Karpas-422 (cell line): ENCODE measurements at places on chromosomes 4 and X.

DNA sequence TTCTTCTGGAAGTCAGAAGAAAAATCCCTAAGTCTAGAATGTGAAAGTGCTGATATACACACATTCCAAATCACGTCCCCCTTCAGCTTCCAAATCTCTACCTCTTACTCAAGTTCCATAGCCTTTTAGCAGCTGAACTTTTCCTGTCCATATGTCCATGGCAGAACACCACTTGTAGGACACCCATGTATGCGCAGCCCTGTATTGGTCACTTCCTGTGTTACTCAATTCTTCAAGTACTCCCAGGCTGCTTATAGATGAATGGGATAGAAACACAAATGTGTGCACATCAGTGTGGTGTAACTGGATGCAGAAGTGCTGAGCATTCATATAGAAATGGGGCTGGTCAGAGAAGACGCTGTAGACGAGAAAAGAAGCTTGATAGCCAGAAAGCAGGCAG is 18.8 kb downstream of the SRPX2 start:
- H3K36me3 ChIP-seq, result no peaks in the 10 kb centered on the region
- H3K4me3 ChIP-seq, result no peak overlapping the region
- H3K27ac ChIP-seq, result no peak overlapping the region
- no peaks in the 10 kb centered on the region; the same call in 1 of the 2 replicates for H3K4me1 ChIP-seq

- no peaks in the 10 kb centered on the region for H3K27me3 ChIP-seq
- H3K27ac ChIP-seq, result no peak overlapping the region
- no peaks in the 10 kb centered on the region for H3K36me3 ChIP-seq
These were observed 4.6 kb upstream of the CLDN24 start for GRCh38 chr4:183326853-183327252.

- no peaks in the 10 kb centered on the region for H3K4me1 ChIP-seq
- H3K36me3 ChIP-seq, result no peaks in the 10 kb centered on the region
- no peaks in the 10 kb centered on the region for H3K27me3 ChIP-seq
- no peak overlapping the region for H3K27ac ChIP-seq
- peak; percentile 14 for DNase-seq
These were observed 186.8 kb downstream of the NWD2 start for GRCh38 chr4:37431417-37431743.

DNA sequence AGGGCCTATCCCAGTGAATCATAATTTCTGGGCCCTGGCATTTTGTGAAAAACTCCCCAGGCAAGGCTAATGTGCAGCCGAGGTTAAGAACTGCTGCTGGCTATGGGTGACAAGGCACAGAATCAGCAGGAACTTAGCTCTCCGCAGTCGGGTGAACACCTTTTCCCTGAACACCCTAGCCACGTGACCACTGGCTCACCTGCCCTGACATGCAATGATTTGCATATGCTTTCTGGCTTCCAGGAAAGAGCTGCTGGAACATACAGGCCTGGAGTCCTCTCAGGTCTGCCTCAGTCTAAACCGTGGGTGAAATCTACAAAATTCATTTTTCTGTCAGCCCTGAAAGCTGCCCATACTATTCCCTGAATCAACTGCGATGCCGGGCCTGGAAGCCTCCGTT is 56.6 kb downstream of the ZNF827 start:
- DNase-seq, result peak; percentile 58
- peak overlapping the region; percentile 59 for H3K27ac ChIP-seq
- H3K27me3 ChIP-seq, result no peaks in the 10 kb centered on the region
- H3K4me1 ChIP-seq, result peaks cover 57% of the 10 kb centered on the region
- H3K36me3 ChIP-seq, result peaks cover 49% of the 10 kb centered on the region
- H3K4me3 ChIP-seq, result peak overlapping the region; percentile 15; the same call in 1 of the 2 replicates

GRCh38 chr4:47391256-47391655 is 72.2 kb downstream of the COMMD8 start:
- no peaks in the 10 kb centered on the region for H3K4me1 ChIP-seq
- H3K27me3 ChIP-seq, result no peaks in the 10 kb centered on the region
- no peak for DNase-seq
- H3K4me3 ChIP-seq, result no peak overlapping the region

- H3K4me3 ChIP-seq, result no peak overlapping the region
- no peaks in the 10 kb centered on the region for H3K36me3 ChIP-seq
- H3K4me1 ChIP-seq, result no peaks in the 10 kb centered on the region
- no peak for DNase-seq
- no peak overlapping the region for H3K27ac ChIP-seq
These were observed 323.2 kb upstream of the PCDH7 start for GRCh38 chr4:30396772-30397475.

- H3K4me1 ChIP-seq, result no peaks in the 10 kb centered on the region
- no peaks in the 10 kb centered on the region for H3K36me3 ChIP-seq
- no peak overlapping the region for H3K27ac ChIP-seq
- no peak for DNase-seq
These were observed 45.3 kb downstream of the SHISA3 start for GRCh38 chr4:42442601-42443000.

GRCh38 chr4:40446839-40447238 is 111.7 kb downstream of the CHRNA9 start:
- no peak for DNase-seq
- no peak overlapping the region for H3K4me3 ChIP-seq
- no peaks in the 10 kb centered on the region for H3K27me3 ChIP-seq
- H3K4me1 ChIP-seq, result no peaks in the 10 kb centered on the region

GRCh38 chr4:120709991-120710390 is 212.5 kb downstream of the PRDM5 start:
- H3K27ac ChIP-seq, result no peak overlapping the region
- no peaks in the 10 kb centered on the region for H3K27me3 ChIP-seq
- DNase-seq, result no peak
- no peak overlapping the region for H3K4me3 ChIP-seq
- H3K36me3 ChIP-seq, result no peaks in the 10 kb centered on the region

- no peak overlapping the region for H3K4me3 ChIP-seq
- DNase-seq, result no peak
- no peaks in the 10 kb centered on the region for H3K27me3 ChIP-seq
- no peak overlapping the region for H3K27ac ChIP-seq
These were observed 62.3 kb downstream of the AGTR2 start for GRCh38 chrX:116232833-116233232.

DNA sequence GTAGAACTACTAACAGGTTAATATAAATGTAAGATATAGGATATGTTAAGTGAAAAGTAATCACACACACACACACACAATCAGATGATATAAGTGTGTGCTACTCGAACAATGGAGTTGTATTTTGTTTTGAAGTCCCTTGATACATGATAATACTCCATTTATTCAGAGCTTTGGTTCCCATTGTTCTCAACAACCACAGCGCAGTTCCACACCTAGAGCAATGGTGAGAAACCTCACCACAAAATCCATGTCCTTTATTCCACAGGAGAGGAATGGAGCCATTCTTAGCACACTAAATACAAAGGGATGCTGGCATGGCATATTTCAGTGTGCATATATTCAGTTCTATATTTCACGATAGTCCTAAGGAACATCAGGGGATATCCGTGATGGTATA is 139.2 kb downstream of the PPP3CA start:
- no peak overlapping the region for H3K27ac ChIP-seq
- no peaks in the 10 kb centered on the region for H3K4me1 ChIP-seq
- H3K4me3 ChIP-seq, result no peak overlapping the region
- DNase-seq, result no peak

GRCh38 chr4:56099378-56099786 is 150.6 kb downstream of the CEP135 start:
- no peaks in the 10 kb centered on the region for H3K4me1 ChIP-seq
- 0 out of 2 replicates have a peak, but pooled peaks cover 2% of the 10 kb centered on the region for H3K27me3 ChIP-seq
- no peaks in the 10 kb centered on the region for H3K36me3 ChIP-seq
- H3K4me3 ChIP-seq, result no peak overlapping the region
- H3K27ac ChIP-seq, result no peak overlapping the region

- H3K4me1 ChIP-seq, result no peaks in the 10 kb centered on the region
- H3K4me3 ChIP-seq, result no peak overlapping the region
- H3K27ac ChIP-seq, result no peak overlapping the region
These were observed 322.1 kb upstream of the NOCT start for GRCh38 chr4:138693526-138693925.

- DNase-seq, result no peak
- no peaks in the 10 kb centered on the region for H3K27me3 ChIP-seq
- no peak overlapping the region for H3K4me3 ChIP-seq
- no peaks in the 10 kb centered on the region for H3K36me3 ChIP-seq
- H3K4me1 ChIP-seq, result no peaks in the 10 kb centered on the region
These were observed 22.5 kb upstream of the GPR34 start for GRCh38 chrX:41666251-41666650.

- H3K4me1 ChIP-seq, result no peaks in the 10 kb centered on the region
- no peak overlapping the region for H3K27ac ChIP-seq
- DNase-seq, result no peak
- H3K4me3 ChIP-seq, result no peak overlapping the region
- H3K36me3 ChIP-seq, result no peaks in the 10 kb centered on the region
These were observed 485 bp downstream of the AADAT start for GRCh38 chr4:170089274-170089667.

DNA sequence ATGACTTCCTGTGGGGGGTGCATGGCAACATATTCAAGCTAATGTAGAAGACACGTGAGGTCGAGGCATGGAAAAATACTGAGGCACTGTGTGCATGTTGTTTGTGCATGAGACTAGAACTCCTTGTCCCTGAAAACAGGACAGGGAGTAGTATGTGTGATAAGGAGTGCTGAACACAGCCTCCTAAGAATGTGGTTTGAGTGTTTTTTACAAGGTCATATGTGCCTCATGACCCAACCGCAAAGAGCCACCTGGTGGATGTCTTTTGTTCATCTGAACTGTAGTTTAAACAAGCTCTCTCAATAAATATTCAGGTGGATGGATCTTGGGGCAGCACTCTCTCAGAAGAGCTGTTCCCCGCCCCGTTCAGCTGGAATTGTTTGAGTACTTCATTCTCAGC is 226.6 kb downstream of the NLGN4X start:
- peaks cover 36% of the 10 kb centered on the region; the same call in 1 of the 2 replicates for H3K36me3 ChIP-seq
- H3K27ac ChIP-seq, result peak overlapping the region; percentile 24
- peak; percentile 73 for DNase-seq
- H3K4me3 ChIP-seq, result no peak overlapping the region
- peaks cover 88% of the 10 kb centered on the region for H3K4me1 ChIP-seq

GRCh38 chr4:119204916-119205315 is 7.6 kb upstream of the USP53 start:
- no peaks in the 10 kb centered on the region for H3K27me3 ChIP-seq
- no peaks in the 10 kb centered on the region for H3K4me1 ChIP-seq
- no peak overlapping the region for H3K4me3 ChIP-seq
- no peak overlapping the region for H3K27ac ChIP-seq
- H3K36me3 ChIP-seq, result no peaks in the 10 kb centered on the region

GRCh38 chr4:66197451-66197850 is 527.2 kb upstream of the EPHA5 start:
- H3K27me3 ChIP-seq, result no peaks in the 10 kb centered on the region
- H3K4me3 ChIP-seq, result no peak overlapping the region
- no peak overlapping the region for H3K27ac ChIP-seq
- H3K36me3 ChIP-seq, result no peaks in the 10 kb centered on the region
- no peaks in the 10 kb centered on the region for H3K4me1 ChIP-seq
- no peak for DNase-seq

- no peaks in the 10 kb centered on the region for H3K27me3 ChIP-seq
- no peaks in the 10 kb centered on the region for H3K4me1 ChIP-seq
- H3K4me3 ChIP-seq, result no peak overlapping the region
- no peak for DNase-seq
- no peak overlapping the region for H3K27ac ChIP-seq
These were observed 1.8 kb downstream of the FTHL17 start for GRCh38 chrX:31070057-31070468.
